ENCODE measurements at places on chromosomes 1 and 21.
A peak's percentile ranks its signal among the peaks of the same experiment; 100 is the strongest.

DNA sequence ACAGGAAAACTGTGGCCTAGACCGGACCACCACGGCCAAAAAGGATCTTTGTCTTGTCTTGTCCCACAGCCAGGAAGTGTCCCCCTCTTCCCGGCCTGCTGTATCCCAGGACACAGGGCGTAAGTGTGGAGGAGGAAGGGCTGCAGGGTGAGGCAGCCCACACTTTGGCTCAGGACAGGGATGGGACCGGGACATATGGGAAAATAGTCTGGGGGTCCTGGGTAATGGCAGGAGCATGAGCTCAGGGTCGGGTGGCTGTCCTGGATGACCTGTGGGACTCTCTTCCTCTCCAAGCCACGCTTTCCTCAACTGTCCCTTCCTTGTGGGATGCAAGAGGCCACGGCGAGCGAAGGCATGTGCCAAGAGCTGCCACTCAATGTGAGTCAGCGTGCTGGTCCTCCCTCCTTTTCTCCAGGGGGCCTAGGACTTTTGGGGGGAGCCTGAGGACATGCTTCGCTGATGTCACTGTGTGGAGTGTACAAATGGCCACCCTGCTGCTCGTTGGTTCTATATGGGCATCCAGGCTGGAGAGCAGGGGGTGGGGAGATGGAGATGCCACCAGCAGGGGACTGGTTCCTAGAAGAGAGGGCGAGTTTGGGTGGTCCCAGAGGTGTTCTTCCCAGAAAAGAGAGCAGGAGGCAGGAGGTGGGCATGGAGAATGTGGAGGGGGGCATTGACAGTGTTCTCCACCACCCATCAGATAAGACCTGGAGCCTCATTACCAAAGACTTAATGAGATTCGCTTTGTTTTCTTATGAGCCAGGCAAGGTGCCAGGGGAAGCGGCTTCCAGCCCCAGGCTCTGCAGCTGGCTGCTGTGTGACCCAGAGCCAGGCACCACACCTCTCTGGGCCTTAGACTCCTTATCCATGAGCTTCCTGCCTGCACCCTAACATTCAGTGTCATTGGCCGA is 11.5 kb upstream of the PADI1 start:
- DNase-seq = no peak

DNA sequence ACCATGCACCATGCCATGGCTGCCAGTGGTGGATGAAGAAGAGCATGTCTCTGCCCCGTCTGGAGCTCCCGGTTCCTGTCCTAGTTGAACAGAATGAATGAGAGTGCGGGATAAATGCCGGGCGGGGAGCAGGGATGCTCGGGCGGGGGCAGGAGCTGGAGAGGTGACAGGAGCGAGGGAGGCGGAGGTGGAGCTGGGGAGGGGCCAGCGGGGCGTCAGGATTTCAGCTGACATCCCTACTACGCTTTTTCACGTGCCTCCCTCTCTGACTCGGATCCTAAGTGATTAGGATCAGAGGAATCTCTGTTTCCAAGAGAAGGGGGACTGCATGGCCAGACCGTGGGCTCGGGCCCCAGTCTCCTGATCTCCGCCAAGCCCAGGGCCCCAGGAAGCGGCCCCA is 47.3 kb downstream of the TP73 start:
- no peak for DNase-seq

- no peak for DNase-seq
Observed at GRCh38 chr1:232751393-232752140, 53.6 kb upstream of the MAP10 start.

DNA sequence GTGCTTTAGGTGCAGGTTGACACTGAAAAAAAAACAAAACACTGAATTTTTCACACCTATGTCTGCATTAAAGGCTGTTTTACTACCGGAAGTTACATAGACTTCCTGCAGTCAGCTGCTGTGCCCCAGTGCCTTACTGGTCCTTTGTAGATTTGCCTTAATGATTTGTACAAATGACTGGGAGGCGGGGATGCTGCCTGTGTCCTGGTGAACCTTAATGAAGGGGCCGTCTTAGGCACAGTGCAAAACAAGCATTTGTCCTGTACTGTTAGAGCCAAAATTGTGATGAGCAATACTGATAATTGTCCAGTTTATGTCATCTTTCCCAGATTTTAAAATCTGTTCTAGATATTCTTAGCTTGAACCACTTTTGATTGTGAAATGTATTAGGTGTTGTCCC is 90.9 kb upstream of the PGD start:
- no peak for DNase-seq

DNA sequence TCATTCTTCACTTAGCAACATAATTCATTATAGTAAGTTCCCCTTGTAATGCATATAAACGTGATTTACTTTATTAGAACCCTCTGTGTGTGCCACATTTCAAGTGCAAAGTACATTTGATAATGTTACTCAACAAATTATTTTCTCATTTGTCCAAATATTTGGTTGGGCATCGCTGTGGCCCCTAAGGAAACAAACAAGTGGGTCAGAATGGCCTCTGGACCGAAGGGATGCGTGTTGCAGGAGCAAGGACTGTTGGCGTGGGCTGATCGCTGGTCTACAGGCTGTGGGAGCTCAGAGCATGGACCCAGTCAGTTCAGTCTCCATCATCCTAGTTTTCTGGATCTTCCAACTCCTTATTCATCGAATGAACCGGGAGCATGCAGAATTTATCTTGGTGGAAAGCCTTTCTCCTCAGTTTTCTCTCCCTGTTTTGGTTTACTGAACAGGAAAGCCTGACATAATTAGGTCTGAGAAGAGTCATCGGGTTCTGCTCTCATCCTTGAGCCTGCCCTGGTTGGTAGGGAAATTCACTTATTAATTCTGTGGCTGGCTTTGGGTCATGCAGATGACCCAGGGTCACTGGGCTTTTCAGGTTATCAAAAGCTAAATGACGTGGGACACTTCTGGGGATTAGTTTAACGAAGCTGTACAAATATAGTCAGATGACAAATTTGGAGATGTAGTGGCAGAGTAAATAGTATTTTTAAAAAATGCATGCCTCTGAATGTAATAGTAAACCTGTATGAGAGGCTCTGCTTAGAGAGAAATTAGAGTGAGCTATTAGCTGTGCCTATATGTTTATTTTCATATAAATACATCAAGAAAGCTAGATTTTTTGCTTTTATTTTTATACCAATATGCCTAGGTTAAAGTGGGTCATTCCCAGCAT is 200.2 kb downstream of the SDCCAG8 start:
- DNase-seq = no peak

DNA sequence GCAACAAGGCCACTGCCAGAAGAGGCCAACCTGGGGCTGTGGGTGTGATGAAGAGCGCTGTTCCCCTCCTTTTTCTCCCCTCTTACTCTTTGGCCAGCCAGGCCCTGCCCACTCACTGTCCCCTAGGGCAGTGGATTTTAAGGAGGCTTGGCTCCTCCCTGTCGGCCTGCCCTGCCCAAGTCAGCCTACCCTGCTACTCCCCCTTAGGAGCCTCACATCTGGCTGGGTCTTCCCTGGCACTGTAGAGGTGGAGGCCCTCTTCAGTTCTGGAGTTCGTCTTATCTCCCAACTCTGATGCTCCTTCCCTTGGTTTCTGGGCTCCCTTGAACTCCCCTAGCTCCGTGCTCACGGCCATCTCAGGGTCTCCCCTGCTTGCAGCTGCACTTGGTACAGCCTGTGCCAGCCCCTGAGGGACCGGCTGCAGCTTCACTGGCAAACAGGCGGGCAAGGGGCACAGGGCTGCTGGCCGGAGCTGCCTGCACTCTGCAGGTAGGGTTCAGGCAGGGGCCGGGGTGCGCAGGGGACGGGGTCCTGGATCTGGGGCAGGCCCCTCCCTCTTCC is 4.0 kb downstream of the AMPD2 start:
- no peak for DNase-seq

DNA sequence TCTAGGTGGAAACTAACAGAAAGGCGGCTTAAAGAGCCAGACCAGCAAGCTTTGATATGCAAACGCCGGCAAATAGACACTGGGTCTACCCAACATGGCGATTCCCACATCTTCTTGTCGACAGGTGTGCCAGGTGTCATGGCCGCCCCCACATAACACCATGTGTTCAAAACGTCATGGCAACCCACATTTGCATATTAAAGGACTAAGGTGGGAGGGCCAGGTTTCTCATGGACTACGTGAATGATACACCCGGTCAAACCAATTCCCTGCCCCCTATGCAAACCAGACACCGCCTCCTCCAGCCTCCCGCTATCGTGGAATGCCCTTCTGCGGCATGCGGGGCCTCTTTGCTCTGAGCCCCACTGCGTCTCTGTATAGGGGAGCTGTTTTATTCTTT is 41.3 kb downstream of the ICOSLG start:
- no peak for DNase-seq

- no peak for DNase-seq
Observed at GRCh38 chr1:155982106-155982505, 3.8 kb upstream of the ARHGEF2 start.

- DNase-seq = no peak
Observed at GRCh38 chr21:36170823-36171222, 14.2 kb downstream of the DOP1B start.

GRCh38 chr1:36667256-36667655 is 184.5 kb upstream of the CSF3R start:
- no peak for DNase-seq

DNA sequence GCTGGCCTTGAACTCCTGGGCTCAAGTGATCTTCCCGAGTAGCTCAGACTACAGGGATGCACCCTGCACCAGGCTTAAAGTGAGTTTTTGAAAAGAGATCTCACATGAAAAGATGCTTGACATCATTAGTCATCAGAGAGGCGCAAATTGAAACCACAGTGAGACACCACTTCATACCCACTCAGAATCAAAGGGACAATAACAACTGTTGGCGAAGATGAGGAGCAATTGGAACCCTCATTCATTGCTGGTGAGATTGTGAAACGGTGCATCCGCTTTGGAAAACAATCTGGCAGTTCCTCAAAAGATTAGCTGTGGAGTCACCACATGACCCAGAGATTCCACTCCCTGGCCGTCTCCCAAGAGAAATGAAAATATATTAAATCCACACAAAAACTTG is 122.3 kb downstream of the PGBD5 start:
- DNase-seq = no peak

DNA sequence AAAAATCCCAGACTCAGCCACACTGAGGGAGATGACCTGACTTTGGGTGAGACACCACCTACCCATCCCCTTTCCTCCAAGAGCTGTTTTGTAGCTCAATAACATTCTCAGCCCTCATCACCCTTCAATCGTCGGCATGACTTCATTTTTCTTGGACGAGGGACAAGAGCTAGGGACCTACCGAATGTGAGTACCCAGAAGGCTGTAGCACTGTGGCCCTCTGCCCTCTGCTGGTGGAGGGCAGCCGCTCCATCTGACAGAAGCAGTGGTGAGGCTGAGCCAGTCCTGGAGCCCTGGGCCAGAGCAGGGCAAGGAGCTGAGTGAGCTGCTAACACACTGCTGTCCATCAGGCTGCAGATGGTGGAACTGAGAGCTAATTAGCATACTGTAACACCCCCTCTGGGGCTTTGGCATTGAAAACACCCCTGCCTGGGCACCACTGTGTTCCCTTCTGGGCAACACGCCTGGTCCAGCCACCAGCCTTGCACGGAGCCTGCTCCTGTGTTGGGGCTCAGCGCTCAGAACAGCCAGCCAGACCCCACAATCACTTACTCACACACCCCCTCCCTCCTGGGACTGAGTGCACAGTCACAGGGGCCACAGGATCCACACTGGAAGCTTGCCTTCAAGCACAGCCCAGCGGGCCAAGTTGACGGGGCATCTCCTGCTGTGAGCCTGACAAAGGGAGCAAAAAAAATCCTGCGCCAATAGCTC is 18.3 kb upstream of the ALPL start:
- DNase-seq = no peak

DNA sequence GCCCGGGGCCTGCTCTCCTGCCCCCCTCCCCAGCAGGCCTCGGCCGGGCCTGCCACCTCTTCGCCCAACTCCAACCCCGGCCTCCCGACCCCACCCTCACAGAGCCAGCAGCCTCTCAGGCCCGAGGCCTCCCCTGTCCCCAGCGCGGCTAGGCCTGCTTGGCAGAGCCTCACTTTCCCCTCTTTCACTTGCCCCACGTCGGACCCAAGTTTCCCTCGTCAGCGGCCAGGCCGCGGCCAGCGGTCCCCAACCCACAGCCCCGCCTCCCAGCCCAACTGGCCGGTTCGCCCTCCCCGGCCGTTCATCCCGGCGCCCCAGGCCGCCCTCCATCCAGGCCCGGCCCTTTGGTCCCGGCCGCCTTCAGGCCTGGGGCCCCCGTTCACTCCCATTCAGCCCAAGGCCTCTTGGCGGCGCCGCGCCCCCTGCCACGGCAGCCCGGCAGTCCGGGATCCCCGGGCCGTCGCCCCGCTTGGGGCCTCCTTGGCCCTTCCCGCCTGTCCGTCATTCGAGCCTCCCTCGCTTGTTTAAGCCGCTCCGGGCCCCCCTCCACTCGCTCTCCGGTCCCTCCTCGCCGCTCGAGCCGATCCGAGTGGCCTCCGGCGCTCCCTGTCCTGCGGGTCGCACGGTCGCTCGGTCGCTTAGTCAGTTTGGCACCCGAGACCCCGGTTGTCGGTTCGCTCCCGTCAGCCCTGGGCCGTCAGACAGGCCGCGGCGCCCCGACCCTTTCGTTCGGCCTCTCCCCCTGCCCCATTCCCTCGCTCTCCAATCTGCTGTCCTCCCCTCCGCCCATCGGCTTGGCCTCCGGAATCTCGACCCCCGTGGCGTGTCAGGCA is 1.4 kb downstream of the LRRC41 start:
- peak; percentile 78 for DNase-seq

DNA sequence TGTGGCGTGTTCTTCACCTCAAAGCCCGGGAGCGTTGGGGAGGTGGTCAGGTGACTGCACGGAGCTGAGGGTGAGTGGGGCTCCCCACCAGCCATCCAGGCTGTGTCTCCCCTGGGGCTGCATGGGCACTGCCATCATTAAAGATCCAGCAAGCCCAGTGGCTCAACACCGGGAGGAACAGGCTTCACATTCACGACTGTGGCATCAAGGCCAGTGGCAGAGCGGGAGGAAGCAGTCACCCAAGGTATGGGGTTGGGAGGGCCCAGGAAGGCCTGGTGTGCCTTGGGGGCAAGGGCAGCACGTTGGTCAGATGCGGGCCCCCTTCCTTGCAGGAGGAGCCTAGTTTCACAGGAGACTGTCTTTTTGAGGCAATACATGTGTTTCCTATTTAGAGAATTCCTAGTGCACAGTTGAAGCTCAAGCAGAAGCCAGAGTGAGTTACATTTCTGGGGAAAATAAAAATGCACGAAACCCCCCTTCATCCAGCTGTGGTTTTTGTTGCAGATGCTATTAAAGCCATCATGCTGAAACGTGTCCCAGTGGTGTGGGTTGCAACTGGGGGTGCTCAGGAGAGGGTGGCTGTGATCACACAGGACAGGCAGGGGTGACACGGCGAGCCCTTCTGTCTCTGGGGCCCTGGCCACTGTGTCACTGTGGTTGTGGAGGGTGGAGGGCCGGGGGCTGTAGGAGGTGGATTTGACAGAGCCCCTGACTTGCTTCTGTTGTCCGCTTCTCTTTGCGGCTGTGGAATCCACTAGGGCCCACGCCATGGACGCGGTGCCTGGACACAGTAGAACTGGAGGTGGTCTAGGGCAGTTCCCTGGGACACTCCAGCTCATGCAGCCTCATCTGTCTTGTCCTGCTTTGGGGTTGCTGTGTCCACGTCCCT is 34.1 kb downstream of the SNAP47 start:
- no peak for DNase-seq

DNA sequence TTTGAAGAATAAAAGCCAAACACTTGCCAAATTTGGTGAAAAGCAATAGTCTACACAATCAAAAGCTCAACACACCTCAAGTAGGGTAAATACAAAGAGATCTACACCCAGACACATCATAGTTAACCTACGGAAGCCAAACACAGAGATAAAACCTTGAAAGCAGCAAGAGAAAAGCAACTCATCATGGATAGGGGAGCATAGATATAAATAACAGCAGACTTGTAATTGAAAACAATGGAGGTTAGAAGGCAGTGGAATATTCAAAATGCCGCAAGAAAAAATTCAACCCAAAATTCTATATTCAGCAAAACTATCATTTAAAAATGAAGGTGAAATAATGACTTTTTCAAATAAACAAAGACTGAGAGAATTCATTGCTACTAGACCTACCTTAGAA is 105.1 kb downstream of the ITSN1 start:
- DNase-seq = no peak

All from activated naive CD8-positive, alpha-beta T cell treated with anti-CD3 and anti-CD28 coated beads, Interleukin-2, amount 10 ng/mL, durations not matched to agents 7 days and 5 days (primary cell).